Naive thymus-derived CD4-positive, alpha-beta T cell (primary cell): ENCODE measurements at places on chromosomes 7 and 10. TPM values are rescaled to one million over a fixed set of nuclear protein-coding genes. Genes with fewer than 3 reads are reported as not detected.

DNA sequence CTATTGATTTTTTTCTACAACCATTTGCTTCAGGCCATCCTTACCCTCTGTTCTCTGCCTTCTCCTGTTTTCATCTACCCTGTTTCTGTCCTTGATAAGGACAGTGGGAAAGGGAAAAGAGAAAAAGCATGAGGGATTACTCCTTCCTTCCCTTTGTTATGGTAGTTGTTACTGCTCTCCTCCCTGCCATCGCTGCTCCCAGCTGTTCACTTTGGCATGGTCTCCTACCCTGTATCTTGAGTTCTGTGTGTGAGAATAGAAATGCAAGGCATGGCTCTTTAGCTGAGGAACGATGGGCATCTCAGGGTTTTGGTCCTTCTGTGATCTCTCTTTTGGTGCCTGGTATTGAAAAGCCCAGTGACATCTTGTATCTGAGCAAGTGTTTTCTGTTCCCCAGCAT, 6.4 kb downstream of the CCSER2 start:
- DNase-seq = no peak

DNA sequence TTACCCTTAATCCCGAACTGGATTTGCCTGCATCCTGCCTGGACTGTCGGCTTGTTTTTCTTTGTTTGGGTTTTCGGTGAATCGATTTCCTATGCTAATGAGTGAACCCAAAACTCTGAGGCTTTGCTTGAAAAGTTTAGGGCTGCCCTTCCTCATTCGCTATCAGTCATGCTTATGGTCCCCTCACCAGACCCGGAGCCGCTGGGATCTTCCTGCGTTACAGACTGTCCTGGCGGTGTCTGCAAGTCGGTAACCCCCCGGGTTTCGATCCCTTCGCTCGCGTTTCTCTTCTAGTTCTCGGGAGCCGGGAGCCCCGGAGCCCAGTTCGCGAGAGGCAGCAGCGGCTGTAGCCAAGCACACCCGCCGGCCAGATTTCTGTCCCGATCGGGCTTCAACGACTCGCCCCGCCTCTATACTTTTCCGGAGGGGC, 2.2 kb downstream of the EMX2 start:
- no peak for DNase-seq

- no peak for DNase-seq
These were observed 7.4 kb upstream of the ZNF33A start for GRCh38 chr10:38003026-38003425.

DNA sequence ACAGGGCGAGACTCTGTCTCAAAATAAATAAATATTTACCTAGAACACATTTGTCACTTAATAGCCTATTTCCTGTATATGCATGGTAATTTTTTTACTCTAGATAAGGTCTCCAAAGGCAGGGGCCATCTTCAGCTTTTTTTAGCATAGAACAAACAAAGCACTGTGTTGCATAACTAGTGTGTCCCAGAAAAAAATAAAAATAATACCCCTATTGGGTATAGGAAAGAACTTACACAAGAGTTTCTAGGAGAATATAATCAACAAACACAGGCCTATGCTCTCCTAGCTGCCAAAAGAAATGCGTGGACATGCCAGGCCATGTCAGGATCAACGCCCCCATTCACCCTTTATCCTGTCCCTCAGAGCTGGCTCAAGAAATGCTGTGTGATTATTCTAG, 103.6 kb downstream of the PARD3 start:
- DNase-seq = no peak

- no peak for DNase-seq
These were observed 254.7 kb upstream of the NFE2L3 start for GRCh38 chr7:25897261-25897782.

GRCh38 chr7:41524876-41525275, 178.0 kb downstream of the INHBA start:
- DNase-seq = no peak

DNA sequence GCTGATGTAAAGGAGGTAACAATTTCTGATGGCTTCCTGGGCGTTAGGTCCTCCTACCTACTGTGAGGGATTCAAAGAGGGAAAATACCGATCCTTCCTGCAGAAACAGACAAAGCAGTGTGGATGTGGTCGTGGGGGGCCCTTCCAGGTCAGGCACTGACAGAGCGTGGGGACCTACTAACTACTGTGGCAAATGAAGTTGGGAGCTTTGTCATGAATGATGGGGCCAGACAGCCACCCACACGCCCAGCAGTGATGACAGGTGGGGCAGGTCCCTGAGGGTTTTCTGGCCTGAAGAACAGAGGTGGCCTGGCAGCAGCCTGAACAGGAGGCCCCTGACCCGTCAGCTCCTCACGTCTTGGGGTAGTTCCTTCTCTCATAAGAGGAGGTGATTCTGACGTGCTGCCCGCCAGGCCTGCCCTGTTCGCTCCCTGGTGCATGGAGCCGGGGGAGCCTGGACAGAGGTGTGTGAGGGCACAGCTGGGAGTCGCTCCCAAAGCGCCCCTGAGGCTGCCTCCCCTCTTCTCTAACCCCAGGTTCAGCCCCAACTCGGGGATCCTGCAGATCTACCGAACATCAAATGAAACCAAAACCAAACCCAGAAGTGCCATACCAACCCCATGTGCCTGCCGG, 4.2 kb downstream of the ATP6V0E2 start:
- no peak for DNase-seq

- DNase-seq = no peak
These were observed 302.7 kb downstream of the RPS24 start for GRCh38 chr10:78336402-78336791.

GRCh38 chr10:78891741-78892140, 177.0 kb upstream of the ZMIZ1 start:
- no peak for DNase-seq

DNA sequence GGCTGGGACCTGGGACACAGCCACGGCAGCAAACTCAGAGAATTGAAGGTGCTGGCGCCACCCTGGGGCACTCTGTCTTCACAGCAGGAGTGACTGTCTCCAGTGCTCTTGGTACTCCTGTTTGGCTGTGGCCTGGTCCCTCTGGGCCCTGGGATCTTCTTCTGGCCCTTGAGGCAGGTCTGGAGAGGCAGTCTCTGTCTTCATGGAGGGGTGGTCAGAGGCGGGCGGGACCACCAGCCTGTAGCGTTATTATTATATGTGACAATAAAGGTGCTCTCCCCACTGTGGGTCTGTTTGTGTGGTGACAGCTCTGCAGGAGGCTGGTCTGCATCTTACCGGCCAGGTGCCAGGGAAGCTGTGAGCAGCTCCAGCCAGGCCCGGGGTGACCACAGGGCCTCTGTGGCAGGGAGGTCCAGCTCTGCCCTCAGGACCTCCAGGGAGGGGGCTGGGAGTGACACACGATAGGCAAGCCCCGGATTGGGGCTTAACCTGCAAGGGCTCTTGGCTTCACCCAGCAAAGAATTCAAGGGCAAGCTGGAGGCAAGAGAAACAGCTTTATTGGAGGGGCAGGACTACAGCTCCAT, 70.3 kb downstream of the MYL10 start:
- DNase-seq = no peak

DNA sequence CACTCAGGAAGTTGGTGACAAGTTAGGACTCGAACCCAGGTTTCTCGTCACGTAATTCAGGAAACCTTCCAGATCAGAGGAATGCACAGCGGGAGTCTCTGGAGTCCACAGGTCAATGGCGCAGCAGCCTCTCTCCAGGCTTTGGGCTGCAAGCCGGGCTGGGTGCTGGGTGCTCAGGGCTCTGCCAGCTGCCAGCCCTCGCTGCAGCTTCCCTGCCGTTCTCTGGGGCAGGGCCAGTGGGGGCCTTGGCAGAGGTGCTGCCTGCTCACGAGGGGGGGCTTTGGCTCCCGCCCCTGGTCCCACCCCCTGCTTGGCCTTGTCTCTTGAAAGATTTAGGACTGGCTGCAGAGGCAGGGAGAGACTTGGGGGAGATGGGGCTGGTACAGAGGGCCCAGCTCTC, at the start of gene TACR2:
Gene TACR2, minus strand, starts transcription at position 224 of the 400 bp plus-strand sequence. CDS start 595 bp downstream, outside the sequence.
- DNase-seq = no peak

DNA sequence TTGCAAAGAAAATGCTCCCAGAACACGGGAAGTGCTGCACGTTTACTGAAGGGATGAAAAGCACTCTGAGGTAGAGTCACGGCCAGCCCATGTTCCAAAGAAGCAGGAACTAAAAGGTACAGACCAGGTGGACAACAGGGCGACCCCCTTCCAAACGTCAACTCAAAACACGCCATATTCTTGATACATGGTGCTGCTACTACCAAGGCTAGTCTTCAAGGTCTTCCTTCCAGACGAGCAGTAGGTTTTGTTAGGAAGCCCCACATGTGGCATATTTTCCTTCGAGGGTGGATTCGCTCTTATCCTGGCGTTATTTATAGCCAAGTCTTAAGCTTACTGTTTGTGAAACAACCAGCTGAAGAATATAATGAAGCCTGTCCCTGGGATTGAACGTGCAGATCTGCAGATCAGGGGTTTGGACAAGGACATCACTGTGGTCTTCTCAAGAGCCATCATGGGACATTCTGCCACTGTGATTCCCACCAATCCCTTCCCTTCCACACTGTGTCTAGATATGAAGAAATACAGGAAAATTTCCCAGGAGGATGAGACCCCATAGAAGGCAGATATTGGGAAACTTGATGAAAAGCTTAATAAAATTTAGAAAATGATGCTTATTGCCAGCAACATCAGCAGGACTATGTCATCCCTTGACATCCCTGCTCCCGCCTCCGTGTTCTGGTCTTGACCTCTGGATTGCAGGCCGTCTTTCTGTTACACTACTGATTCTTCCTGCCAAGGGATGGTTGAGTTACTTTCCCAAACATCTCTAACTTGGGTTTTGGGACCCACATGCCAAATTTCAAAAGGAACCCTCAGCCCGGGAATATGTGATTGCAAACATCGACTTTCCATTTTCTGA, 734.4 kb downstream of the PARD3 start:
- no peak for DNase-seq

GRCh38 chr7:47344171-47344955, 237.5 kb downstream of the TNS3 start:
- DNase-seq = no peak

- DNase-seq = no peak
These were observed 413.5 kb upstream of the NFE2L3 start for GRCh38 chr7:25738528-25738927.

DNA sequence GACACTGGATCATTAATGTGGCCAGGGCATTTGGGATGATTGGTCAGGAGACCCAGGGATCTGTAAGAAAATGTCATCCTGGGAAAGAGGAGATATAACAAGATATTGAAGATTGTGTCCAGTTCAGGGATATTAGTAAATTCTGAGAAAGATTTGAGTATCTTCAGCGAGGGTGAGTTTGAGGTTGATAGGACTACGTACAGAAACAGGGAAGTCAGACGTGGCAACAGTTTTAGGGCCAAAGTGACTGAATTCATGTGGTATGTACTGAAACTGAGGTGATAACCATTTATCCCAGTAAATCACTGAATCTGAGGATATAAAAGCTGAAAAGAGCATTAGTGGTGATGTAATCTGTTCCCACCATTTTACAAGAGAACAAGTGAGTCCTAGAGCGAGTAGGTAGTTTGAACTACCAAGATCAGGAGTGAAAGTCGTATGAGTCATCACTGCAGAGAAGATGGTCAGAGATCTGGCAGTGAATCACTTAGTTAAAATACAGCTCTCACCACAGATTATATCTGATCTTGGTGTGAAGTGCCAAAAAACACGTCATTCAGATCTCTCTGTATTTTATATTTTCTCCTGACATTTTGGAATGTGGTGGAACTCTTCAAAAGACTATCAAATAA, 220.5 kb downstream of the CDK14 start:
- no peak for DNase-seq

DNA sequence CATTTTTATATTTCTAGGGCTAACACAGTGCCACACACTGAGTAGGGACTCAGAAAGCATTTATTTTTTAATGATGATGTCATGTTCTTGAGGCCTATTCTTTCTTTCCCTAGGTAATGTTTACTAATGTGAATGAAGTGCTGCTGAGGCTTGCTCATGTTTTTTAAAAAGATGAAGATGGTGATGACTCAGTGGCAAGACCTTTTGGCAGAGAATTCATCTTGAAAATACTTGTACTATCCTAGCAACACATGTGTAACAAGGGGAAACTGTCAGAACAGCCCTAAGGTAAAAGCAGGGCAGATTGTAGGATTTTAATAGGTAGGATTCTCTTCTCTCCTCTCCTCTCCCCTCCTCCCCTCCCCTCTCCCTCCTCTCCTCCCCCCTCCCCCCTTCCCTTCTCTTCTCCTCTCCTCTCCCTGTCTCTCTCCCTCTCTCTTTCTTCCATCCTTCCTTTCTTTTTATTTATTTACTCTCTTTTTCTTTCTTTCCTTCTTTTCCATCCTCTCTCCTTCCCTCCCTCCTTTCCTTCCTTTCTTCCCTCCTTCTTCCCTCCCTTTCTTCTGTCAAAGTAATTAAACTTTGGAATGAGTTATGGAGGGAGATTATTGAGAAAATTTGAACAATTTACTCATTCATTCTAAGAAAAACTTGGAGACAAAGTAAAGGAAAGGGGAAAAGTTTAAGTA, 75.3 kb downstream of the ZNF92 start:
- DNase-seq = no peak

- no peak for DNase-seq
These were observed 80.5 kb upstream of the LRGUK start for GRCh38 chr7:134046594-134047128.

GRCh38 chr7:158468181-158468580, 119.4 kb downstream of the PTPRN2 start:
- no peak for DNase-seq

GRCh38 chr7:100152937-100153666, 4.4 kb downstream of the LAMTOR4 start:
- no peak for DNase-seq

GRCh38 chr10:78301481-78301880, 267.8 kb downstream of the RPS24 start:
- DNase-seq = no peak

GRCh38 chr10:91617072-91617609, 15.7 kb downstream of the PPP1R3C start:
- no peak for DNase-seq

- DNase-seq = no peak
These were observed 52.7 kb upstream of the DKK1 start for GRCh38 chr10:52261362-52261761.

DNA sequence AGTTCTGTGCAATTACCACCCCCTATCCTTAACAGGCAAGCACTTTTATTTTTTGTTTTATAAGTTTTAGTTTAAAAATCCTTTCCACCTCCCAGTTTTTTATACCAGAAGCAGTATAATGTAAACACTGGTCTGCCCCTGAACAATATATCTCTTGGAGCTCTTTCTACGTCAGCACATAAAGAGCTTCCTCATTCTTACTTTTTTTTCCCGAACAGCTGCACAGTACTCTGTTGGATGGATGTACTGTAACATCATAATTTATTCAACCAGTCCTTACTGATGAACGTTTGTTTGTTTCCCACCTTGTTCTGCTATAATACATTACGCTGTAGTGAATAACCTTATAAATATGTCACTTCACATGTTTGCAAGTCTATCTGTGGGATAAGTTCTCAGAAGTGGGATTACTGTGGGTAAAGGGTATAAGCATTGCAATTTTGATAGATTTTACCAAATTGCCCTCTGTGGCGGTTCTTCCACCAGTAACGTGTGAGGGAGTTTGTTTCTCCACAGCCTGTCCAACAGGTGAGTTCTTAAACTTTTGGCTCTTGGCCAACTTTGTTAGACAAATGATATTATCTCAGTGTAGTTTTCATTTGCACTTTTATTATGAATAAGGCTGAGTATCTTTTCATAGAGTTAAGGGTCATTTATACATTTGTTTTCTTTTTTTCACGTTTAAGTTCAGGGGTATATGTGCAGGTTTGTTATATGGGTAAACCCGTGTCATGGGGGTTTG, 32.8 kb downstream of the ADRA2A start:
- DNase-seq = no peak

MLXIPL gene
- total RNA-seq = not detected in 2 replicates

PPP1R9A gene
- total RNA-seq = 0.21 TPM

ODAD2 gene
- total RNA-seq = 0.70 TPM

CYP26A1 gene
- total RNA-seq = not detected

UNCX gene
- total RNA-seq = not detected

AGAP9 gene
- 20.4 TPM for total RNA-seq

SCART1 gene
- 4.5 TPM for total RNA-seq

CCL24 gene
- total RNA-seq = not detected

GPR15LG gene
- not detected for total RNA-seq
